ENCODE measurements at places on chromosomes 12 and 14.
A peak's percentile ranks its signal among the peaks of the same experiment; 100 is the strongest.

DNA sequence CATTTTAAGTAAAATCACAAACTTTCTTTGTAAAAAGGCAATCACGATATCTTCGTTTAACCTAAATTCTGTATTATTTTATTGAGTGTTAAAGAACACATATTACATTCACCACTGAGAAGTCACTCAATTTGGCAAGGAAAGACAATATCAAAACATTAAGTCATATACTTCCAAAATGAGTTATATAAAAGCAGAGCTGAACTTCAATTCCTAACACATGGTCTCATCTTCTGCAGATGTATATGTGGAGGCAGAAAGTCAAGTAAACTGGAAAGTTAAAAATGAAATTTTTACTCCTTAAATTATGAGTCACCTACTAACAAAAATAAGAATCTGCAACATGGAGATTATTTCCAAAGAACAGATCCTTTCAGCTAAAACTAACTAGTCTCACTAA lies 28.7 kb downstream of the BMAL2 start:
- DNase-seq, result no peak

- DNase-seq, result no peak
Observed at GRCh38 chr12:127125607-127126259, 1141.2 kb upstream of the TMEM132C start.

- DNase-seq, result no peak
Observed at GRCh38 chr12:5008661-5009060, 35.0 kb upstream of the KCNA5 start.

DNA sequence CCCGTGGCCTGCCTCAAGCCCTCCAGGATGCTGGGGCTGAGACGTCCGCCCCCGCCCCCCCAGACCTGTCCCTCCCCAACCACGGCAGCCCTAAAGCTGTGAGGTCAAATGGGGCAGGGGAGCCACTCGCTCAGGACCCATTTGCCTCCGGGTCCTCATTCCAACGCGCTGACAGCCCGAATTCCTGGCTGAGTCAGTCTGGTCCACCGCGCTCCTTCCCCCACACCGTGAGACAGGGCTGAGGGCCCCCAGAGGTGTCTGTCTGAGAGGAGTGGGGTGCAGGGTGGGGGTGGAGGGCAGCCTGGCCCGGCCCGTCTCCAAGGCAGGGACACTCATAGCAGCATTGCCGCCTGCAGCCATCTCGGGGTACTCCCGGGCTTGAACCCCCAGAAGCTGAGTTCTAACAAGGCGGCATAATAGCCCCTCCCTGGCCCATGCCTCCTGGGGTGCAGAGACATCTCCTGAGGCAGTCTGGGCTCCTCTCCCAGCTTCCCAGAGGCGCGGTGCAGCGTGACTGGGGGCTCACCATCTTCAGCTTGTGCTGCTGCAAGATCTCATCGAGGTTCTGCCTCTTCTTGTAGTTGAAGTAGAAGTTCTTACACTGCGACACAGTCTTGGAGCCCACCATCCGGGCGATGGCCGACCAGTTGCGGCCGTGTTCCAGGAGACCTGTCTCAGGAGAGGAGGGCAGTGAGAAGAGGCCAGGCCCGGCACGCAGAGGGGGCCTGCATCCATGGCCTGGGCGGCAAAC lies 90.5 kb downstream of the RFLNA start:
- DNase-seq, result no peak

GRCh38 chr12:66131067-66131688 lies 628 bp upstream of the LLPH start:
- DNase-seq, result no peak

DNA sequence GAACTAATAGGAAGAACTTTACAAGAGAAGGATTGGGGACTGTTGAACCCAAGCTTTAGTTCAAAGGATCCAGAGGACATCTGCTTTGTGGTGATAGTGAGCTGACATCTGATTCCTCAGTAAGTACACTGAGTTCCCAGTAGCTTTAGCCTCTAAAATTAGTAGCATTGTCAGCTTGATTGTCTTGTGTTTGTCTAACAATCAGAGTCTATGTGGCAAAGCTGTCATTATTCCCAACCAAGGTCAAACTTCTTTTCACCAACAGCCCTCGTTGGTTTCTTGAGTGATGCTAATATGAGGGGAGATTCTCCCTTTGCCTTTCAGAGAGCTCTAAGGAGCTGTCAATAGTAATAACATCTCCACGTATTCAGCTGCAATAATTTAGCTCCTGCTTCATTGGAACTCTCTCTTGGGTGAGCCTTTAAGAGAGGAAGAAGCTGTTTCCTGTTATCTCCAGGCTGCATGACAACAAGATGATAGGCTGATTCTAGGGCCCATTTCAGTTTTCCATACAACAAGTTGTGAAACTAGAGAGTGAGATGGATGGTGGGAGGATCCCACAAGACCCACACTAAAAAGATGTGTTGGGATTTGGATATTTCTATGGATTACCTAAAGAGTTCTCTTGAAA lies 46.7 kb downstream of the TGFB3 start:
- peak; percentile 25 for DNase-seq

DNA sequence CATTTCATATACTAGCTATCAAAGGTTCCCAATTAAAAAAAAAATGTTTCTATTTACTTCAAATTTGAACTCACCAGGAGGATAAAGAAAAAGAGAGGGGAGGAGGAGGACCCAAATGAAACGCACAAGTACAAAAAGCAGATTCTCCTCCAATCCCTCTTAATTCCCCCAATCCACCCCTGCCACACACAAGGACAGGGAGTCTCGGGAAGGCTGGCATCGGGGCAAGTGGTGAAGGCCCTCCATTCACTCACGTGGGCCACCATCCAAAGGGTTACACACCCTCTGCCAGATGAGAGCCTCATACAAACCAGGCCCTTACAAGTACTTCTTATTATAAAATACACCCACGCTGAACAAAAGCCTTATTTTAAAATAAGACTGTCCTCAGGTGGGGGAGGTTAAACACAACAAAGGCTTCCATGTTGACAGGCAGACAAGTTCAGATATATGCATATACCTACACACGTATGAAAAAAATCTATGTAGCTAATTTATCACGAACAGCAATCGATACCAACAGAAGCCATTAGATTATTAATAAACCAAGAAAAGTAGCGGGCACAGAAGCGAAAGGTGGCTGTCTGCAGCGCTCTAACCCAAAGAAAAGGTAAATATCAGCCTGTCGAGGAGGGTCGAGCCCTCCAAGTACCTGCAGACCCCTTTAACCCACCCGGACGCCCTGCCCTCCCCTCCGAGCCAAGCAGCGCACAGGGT lies 1.5 kb downstream of the ATP2B1 start:
- DNase-seq, result no peak

- no peak for DNase-seq
Observed at GRCh38 chr12:20653871-20654270, 41.3 kb upstream of the SLCO1C1 start.

DNA sequence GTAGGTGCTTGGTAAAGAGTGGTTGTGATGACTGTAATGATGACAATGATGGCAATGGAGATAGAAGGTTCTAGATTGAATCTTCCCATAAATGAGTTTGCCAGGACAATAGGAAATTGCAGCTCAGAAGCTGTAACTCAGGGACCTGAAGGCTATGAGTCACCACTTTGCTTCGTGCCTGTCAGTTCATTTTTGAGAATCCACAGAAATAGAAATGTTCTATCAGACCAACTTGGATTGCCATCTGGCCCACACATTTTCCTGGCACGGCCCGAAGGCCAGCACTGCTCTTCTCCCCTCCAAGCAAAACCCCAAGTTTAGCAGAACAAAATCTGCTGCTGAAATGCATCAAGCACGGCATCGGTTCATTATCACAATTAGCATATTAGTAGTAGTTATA lies 1127.0 kb downstream of the BCL11B start:
- no peak for DNase-seq

DNA sequence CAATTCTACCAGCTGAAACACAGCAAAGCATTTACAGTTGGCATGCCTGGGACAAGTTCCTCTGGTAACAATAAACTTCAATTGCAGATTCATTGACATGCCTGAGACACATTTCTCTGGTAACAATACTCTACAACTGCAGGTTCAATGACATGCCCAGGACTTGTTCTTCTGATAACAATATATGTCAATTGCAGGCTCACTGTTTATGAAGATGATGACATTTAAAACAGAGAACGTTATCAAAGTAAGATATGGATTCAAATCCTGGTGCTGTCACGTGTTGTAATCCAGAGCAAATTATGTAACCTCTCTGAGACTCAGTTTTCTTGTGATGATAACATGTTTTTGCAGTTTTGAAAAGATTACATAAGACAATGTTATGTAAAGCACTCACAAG lies 20.5 kb downstream of the KITLG start:
- DNase-seq, result no peak

DNA sequence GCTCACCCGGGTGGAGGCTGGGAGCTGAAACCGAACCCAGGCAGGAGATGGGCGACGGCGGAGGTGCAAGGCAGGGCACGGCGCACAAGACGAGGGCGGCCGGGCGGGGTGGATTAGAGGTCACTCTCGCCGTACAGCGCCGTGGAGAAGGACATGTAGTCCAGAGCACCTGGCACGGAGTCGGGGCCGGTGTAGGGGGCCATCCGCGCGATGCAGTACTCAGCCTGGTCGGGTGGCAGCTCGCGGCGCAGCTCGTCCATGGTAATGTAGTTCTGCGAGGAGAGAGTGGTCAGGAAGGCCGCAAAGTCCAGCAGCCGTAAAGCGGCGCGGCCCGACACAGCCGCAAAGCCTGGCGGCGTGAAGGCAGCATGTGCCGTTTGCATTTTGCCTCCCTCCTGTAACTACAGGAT lies 81.9 kb upstream of the ZFP36L1 start:
- no peak for DNase-seq

- peak; percentile 85 for DNase-seq
Observed at GRCh38 chr12:50088577-50089335, 3.6 kb downstream of the SMARCD1 start.

DNA sequence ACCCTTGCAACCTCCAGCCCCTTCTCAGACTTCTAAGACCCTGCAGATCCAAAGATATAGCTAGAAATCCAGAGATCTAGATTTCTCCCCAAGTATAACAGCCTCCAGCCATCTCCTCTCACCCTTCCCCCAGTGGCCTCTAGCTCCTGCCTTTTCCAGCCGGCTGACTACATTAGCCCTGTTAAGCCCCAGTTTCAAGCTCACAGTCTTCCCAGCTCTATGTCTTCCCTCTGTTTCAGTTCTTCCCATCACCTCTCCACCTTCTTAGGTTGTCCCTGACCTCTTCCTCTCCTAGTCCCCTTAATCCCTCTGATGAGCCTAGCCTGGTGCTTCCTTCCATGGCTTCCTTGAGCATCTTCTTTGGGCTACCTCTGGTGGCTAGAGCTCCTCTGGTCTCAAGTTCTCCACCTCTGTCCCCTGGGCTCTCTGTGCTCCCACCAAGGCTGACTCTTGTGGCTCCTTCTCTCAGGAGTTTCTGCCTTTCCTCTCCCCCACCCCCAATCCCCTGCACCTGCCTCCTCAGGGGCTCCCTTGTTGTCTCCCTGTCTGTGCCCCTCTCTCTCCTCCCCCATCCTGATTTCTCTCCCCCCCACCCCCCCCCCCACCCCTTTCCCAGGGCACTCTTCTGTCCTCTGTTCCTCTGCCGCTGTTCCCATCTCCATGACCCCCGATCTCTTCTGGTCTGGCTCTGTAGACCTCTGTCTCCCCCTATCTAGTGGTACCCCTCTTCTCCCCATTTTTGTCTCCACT lies 816 bp upstream of the GDF11 start:
- no peak for DNase-seq
